ENCODE measurements at places on chromosomes 6 and 20.

DNA sequence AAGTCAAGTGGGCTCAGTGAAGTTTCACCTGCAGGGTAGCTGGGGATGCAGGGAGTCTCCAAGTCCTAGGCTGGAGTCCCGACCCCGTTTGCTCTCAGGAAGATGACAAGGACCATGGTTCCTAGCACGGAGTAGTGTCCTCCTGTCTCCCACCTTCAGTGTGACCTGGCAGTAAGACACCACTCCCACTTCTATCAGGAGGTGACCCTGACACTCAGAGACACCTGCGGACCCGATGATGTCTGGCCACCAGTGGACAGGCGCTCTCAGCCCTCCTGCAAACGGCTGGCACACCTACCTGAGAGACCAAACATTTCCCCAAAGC is 1.1 kb downstream of the SOD2 start:
- DNase-seq, result no peak

DNA sequence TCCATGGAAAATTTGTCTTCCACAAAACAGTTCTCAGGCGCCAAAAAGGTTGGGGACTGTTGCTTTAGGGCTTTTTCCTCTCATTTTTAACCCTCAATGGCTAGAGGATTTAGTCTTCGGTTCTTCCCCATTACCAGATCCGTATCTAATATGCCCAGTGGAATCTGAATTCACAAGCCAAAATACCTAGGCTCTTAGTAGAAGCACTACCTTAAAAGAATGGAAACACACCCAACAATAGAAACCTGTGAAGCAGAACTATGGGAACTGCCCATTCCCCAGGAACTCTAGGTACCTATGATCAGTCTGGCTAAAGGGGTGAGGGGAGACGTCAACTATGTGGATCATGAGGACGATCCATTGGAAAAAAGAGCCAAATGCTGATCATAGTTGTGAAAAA is 3.1 kb downstream of the TREML4 start:
- DNase-seq, result no peak

DNA sequence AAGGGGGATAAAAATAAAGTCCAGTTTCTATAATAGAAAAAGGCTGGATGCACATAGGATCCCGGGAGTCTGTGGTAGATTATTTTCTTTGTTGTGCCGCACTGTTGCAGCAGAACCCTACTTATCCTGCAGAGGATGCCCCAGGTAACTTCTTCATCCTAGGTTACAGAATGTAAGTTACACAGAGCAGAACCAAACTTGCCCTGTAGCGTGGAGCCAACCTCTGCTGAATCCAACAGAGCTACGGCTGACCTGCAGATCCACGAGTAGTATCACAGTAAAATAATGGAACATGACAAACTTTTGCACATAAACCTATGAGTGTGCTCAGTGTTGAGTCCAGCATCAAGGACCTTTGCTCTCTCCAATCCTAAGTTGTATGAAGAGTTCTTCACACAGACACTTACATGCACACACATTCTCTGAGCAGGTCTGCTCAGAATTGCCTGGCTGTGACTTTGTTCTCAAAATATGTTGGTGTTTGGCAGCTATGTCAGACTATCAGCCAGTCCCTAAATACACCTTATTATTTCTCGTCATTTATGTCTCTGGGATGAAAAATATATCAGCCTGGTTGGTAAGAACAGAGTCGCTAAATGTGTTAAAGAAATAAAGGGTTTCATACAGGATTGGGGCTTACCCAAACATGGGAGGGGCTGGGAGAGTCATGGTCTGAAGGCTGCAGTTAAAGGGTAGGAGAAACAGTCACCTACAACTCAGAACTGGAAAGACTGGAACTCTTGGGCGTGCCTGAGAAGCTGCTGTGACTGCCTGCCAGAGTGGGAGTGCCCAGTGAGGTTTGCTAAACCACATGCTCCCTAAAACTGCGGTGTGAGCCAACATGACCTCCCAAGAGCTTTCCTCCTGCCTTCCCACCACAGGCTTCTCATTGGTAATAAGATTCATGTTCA is 165.1 kb upstream of the SLC24A3 start:
- no peak for DNase-seq

GRCh38 chr6:145159921-145160320 is 575.4 kb downstream of the EPM2A start:
- DNase-seq, result no peak

DNA sequence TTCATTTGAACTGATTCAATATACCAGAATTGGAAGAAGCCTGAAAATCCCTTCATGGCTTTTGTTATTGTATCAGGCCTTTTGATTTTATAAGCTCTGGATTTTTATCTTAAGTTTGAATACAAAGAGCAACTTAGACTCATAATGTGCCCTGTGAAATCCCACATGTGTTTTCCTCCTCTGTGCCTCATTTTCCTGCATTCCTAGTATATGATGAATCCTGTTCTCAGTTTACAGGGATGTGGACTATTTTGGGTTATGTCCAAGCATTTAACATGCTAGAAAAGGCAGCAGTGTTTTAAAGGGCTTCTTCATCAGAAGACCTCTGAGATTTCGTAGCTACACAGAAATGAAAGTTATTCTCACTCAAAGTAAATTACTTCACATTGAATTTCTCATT is 455.0 kb downstream of the RFPL4B start:
- no peak for DNase-seq

DNA sequence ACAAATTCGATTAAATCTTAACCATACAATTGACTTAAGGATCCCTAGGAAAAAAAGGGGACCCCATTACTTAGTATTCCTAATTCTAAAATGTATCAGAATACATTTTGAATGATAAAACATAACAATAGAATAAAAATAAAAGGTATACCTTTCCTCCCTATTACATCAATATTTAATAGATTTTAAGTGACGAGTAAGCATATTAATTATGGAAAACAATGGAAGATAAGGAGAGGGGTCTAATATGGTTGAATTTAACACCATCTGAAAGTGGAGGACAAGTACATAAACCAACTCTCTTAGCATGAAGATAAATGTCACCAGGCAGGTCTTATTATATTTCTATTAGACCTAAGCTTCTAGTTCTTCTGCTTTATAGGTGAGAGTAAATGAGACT is 232.1 kb downstream of the HAO1 start:
- no peak for DNase-seq

GRCh38 chr6:131754715-131755567 is 44.1 kb upstream of the CTAGE9 start:
- DNase-seq, result no peak

DNA sequence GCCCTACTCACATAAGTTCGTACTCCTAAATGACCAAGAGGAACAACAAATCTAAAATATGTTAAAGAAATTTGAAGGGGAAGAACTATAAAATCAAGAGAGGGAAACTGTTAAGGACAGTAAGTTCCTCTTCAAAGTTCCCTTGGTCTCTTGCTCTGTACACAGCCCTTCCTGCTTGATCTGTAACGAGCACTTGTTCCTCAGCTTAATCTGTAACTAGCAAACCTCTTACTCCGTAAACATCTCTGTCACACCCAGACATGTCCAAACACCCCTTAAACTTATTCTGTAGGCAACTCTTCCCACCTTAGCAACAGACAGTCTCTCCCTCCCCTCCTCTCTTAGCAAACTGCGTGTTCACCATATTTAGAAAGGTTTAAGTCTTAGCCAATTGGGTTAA is 29.9 kb downstream of the PLN start:
- DNase-seq, result no peak

Data from activated T-cell treated with anti-CD3 and anti-CD28 coated beads, Interleukin-2, amount 50 U/mL, for 72 hours (primary cell).